ENCODE measurements at places on chromosomes 6 and 20. TPM values are rescaled to one million over a fixed set of nuclear protein-coding genes. Genes with fewer than 3 reads are reported as not detected.

The LAMA5 gene
- polyA plus RNA-seq: 96.2 TPM

The SMIM29 gene
- 10.3 TPM for polyA plus RNA-seq

The TJAP1 gene
- 32.4 TPM for polyA plus RNA-seq

The ECT2L gene
- polyA plus RNA-seq: 0.17 TPM

The GHRH gene
- not detected for polyA plus RNA-seq

Data from hindlimb muscle (tissue), 1 donor.